ENCODE measurements at places on chromosomes 1 and 21.

DNA sequence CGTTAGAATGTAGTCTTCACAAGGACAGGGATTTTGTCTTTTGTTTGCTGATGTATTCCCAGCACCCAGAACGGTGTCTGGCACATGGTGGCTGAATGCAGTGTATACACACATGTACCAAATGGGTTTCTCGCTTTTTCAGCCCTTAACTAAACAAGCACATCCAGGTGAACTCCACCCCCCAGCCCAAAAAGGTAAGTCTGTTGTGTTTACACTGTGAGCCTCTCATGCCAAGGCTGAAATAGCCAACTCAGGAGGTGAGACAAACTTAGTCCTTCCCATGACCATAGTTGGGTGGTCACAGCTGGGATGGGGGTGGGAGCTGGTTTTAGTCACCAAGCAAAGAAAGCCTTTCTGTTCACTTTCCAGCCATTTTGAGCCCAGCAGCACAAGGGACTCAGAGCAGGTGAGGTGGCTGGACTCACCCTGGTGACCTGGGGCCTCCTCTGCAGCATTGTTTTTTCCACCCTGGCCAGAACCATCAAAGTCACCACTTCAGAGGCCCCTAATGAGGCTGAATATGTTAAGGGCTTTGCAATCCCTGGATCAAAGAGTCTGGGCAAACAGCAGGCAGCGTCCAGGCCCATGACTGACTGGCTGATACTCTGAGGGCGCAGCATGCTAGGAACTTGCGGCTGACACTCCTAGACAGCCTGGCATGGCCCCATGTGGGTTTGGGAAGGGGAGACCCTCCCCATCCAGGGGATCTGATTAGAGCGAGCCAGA is 8.7 kb downstream of the TENT5B start:
- no peak for DNase-seq

DNA sequence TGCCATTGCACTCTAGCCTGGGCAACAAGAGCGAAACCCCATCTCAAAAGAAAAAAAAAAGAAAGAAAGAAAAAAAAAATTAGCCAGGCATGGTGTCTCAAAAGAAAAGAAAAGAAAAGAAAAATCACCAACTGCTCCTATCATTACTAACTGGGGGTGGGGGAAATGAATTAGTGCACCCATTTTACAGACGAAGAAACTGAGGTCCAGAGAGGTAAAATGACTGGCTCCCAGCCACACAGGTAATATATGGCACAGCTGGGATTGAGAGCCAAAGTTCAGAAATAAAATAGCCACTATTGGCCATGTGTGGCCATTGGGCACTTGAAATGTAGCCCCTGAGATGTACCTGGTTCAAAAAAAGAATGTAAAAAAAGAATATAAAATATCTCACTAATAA is 8.8 kb downstream of the HTR1D start:
- DNase-seq: no peak

DNA sequence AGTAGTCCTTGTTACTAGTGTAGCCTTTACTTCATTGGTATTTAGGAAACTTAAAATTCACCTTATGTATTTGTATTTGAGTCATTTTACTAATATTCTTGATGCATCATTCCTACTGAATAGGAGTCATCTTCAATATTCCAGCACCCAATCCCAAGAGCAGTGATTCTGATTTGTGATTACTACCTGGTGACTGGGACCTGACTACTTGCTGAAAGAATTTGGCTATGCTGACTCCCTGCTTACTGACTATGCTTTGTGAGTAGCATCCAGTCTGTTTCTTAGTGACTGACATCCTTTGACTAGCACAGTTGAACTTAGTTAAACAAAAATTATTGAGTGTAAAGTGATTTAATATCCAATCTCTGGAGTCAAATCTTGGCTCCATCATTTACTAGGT is 129.9 kb upstream of the NEGR1 start:
- no peak for DNase-seq

DNA sequence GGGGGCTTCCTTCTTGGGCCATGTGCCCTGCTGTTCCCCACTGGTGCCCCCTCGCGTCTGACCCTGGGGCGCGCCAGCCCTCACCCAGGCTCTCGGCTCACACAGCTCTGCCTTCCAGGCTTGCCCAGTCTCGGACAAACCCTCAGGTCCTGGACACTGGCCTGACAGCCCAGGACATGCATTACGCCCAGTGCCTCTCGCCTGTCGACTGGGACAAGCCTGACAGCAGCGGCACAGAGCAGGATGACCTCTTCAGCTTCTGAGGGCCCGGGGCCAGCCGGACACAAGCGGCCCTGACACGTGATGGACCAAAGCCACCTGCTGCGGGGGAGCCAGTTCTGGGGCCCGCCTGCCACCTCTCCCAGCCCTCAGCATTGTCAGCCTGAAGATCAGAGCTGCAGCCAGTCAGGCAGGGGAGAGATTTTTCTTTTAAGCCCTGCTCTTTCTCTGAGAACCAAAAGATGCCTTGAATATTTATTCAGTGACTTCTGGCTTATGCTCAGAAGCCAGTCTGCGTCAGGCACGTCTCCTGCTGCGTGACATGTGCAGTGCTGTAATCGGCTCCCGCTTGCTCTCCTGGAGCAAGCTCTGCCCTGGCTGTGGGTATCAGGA is 23.4 kb downstream of the LDLRAP1 start:
- no peak for DNase-seq

DNA sequence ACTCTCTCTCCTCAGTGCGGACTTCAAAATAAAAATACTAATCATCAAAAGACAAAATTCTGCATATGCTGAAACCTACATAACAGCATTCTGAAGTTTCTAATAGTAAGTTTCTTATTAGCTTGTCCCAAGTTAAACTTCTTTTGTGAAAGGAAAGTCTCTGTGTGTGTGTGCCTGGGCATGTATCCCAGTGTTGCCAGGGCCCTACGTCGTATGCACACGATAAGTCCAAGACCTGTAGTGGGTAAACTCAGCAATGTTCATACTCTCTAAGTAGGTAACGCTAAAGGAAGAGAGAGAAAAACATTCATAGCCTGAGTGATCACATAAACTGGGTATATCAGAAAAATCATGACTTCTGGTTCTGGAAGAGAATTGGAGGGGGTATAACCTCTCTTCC is 465.7 kb downstream of the SMYD3 start:
- no peak for DNase-seq

DNA sequence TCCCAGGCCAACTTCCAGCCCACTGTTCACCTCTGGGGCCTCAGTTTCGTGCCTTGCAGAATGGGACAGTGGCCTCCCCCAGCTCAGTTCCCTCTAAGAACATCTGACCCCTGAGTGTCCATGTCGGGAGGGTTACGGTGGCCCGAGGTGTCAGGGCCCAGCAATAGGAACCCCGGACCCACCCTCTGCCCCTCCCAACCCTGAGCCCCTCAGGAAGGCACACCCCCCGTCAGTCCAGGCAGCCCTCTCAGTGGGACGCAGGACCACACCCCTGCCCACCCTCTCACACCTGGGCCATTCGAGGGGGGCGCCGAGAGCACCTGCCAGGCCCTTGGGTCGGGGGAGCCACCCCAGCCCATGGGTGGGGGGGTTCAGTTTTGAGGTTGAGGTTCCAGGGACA is 447 bp downstream of the TTC34 start:
- no peak for DNase-seq

- no peak for DNase-seq
Observed at GRCh38 chr21:44701023-44701400, 4.0 kb downstream of the KRTAP10-12 start.

DNA sequence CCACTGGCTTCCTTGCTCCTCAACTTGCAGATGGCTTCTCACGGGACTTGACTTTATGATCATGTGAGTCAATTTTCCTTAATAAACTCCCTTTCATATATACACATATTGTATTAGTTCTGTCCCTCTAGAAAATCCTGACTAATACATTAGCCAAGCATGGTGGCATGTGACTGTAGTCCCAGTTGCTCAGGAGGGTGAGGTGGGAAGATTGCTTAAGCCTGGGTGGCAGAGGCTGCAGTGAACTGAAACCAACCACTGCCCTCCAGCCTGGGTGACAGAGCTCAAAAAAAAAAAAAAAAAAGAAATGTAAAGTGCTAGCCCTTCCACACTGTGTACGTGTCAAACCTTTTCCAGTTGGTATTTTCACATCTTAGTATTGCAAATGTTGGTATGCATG is 857.0 kb downstream of the LTN1 start:
- no peak for DNase-seq

- no peak for DNase-seq
Observed at GRCh38 chr1:247113733-247114271, 9.6 kb upstream of the ZNF669 start.

DNA sequence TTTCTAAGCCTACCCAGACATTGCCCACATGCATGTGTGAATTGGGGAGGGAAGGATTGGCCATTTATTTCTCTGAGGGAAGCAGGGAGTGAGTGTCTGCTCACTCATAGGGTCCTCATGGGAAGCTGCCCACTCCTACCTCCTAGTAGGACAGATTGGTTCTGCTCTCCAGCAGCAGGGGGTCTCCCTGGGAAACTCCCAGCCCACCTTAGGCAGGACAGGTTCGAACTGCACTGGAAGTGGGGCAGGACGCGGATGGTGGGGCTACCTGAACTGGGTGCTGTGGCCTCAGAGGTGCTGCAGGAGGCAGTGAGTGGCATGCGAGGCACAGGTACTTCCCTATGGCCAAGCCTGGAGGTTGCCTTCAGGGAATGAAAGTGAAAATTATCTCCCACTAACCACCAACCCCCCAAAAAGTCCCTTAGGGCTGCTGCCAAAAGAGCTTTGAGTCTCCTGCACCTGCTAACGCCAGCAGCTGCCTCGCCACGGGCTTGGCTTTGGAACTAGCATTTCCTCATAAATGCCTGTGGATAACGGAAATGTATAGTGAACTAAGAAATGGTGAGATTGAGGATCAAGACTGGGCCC is 157.0 kb upstream of the COA6 start:
- no peak for DNase-seq

- DNase-seq: no peak
Observed at GRCh38 chr1:235995511-235995910, 69.4 kb downstream of the NID1 start.

DNA sequence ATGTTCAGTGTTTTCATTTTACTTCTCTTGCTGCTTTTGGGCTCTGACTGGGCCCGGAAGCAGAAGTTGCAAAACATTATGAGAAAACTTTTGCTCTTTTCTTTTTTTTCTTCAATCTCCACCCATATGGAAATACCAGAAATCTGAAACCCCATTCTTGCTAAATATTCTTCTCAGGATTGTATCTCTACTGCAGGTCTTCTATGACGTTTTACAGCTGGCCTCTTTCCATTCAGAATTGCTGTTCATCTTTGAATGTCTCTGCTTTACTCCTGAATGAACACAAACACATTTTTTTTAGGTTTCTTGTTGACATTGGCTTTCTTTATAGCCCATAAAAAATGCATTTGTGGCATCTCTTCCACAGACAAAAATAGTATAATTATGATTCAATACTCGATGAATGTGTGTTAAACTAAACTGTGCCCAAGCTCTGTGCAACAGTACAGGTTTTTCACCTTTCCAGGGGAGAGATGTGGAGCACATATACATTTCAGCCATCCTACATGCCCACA is 18.8 kb downstream of the PTPRC start:
- no peak for DNase-seq

DNA sequence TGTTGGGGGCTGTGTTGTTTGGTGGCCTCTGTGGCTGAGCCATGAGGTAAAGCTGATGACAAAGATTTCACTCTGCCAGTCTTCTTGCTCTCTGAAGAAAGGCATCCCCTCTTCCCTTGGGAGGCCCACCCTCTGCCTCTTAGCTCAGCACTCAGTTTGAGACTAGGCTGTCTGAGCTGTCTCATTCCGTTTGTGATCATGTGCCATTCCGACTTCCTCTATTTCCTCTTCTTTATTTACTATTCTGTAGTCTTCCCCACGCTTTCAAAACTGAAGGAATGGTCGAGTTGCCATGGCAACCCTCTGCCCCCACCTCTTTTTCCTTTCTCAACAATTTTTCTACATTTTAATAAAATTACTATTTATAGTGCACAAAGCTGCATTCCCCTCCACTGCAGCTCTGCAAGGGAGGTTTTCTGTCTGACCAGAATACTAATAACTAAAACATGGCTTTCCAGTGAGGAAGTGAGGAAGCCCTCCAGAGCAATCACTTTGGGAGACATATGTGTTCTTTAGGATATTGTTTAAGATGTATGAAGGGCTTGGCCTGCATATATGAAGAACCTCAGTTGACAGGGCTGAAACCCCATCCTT is 30.8 kb downstream of the KCNA3 start:
- no peak for DNase-seq

- DNase-seq: no peak
Observed at GRCh38 chr1:208653426-208653825, 409.2 kb upstream of the PLXNA2 start.

DNA sequence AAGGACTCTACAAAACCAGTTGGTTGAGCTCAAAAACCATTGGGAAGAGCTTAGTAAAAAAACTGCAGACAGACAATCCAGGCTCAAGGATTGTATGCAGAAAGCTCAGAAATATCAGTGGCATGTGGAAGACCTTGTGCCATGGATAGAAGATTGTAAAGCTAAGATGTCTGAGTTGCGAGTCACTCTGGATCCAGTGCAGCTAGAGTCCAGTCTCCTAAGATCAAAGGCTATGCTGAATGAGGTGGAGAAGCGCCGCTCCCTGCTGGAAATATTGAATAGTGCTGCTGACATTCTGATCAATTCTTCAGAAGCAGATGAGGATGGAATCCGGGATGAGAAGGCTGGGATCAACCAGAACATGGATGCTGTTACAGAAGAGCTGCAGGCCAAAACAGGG is 104.0 kb upstream of the BMP8A start:
- DNase-seq: no peak

DNA sequence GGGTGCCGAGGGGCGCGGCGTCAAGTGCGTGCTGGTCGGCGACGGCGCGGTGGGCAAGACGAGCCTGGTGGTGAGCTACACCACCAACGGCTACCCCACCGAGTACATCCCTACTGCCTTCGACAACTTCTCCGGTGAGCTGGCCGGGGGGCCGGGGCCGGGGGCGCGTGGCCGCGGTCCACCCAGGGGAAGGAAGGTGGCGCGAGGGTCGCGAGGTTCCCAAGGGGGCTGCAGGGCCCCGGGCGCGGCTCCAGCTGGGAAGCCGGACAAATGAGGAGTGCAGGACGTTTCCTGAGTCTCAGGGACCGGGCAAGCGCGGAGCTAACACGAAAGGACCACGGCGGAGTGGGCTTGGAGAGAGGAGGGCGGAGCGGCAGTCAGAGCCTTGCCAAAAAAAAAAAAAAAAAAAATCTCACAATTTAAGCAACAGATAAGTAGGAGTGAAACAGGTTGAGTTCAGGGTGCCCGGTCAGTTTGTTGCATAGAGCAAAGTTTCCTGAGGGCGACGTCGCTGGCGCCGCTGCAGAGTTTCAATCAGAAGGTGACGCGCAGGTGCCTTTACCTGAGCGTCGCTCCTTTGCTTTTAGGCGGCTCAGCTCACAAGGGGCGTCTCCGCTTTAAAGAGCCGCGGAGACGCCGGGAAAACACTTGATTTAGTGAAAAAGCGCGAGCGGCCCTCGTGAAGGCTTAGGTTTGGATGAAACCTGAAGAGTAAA is 750 bp downstream of the RHOU start:
- DNase-seq: no peak

DNA sequence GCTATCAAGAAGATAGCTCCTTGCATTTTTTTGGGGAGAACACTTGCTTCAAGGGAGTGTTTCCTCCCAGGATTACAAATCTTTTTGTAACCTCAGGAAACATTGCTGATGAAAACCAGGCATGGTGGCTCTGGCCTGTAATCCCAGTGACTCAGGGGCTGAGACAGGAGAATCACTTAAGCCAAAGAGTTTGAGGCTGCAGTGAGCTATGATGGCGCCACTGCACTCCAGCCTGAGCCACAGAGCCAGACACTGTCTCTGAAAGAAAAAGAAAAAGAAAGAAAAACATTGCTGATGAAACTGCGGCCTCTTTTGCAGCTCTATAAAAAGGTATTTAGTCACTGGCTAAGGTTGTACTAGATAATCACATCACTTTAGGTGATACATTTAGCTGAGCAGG is 7.3 kb downstream of the RNU1-2 start:
- DNase-seq: no peak

Data from DMS79 (cell line).